Thoracic aorta (tissue), 2 donors: ENCODE measurements at places on chromosomes 1 and 21. TPM values are rescaled to one million over a fixed set of nuclear protein-coding genes. Genes with fewer than 3 reads are reported as not detected.

GRCh38 chr1:234975122-234975940 is 153.3 kb downstream of the TOMM20 start:
- DNase-seq, result no peak

The LRRC39 gene
- total RNA-seq, result 2.3 TPM

DNA sequence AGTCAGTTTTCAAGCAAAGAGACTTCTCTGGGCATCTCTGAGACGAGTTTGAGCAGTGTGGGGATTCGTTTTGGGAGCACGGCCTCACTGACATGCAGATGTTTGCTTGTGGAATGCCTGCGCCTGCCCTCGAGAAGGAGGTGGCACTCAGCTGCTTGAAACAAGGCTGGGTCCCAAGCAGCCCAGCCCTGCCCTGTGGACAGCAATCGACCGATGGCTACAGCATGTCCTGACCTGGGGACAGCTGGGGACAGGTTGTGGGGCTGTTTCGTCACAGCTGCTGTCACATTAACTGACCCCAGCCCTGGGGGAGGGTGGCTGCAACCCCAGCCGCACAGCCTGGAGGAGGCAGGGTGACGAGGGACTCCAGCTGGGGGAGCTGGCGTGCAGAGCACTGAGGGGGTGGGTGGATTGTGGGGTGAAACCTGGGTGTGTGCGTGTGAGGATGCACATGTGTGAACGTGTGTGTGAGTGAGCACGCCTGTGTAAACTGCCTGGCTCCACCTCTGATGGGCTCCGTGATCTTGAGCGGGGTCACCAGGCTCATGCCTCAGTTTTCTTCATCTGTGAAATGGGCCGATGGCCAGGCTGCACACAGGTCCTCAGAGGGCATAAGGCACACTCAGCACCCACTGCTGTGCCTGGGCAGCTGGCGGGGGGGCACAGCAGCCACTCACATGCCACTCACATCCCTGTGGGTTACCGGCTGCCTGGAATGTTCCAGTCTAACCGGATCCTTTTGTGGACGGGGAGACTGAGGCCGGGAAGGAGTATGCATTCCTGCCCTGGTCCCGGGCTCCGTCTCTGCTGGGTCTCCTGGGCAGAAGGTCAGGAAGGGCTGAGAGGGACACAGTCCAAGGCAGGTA is 49.3 kb downstream of the COL18A1 start:
- no peak for DNase-seq

The PTGER3 gene
- 61.7 TPM for total RNA-seq

The ANKRD35 gene
- 15.7 TPM for total RNA-seq

The ZNF124 gene
- 19.9 TPM for total RNA-seq

DNA sequence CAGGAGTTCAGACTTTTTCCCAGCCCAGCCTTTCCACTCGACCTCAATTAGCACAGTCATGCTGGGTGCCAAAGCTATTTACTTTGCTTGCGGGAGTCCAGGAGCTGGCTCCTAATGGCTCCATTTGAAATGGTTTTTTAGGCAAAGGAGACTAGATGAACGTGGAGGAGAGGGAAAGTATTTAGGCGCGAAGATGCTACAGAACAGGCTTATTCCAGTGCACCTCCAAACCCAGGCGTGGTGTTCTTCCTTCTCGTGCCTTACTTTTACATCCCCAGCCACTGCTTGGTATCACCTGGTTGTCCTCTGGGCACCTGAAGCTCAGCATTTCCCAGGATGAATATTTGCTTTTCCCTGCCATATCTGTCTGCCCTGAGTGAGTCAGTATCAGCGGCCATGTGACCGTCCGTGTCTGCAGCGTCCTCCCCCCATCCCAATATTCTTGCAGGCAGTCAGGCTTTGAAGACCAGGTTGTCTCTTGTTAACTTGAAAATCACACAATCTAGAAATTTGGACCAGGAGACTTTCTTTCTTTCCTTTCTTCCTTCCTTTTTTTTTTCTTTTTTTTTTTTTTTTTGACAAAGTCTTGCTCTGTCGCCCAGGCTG is 198.5 kb downstream of the DYRK1A start:
- DNase-seq, result no peak
